ENCODE measurements at places on chromosomes 6 and 20.

DNA sequence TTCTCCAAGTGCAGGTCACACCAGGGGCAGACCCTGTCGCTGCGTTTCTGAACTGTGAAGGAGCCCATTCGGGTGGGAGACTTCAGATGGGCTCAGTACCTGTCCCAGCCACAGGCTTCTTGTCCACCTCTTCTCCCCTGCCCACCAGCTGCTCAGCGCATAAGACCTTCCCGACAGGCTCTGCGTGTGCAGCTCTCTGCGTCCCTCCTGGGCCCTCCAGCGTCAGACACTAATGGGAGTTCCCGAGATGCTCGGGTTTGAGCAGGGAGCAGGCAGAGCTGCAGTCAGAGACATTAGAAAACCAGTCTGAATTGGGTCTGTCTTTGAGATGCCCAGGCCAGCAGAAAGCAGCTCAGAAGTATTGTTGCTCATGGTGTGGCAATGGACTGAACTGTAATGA, 50.4 kb downstream of the TCP11 start:
- DNase-seq: no peak

- DNase-seq: no peak
Observed at GRCh38 chr6:3209114-3210023, 18.1 kb downstream of the TUBB2B start.

DNA sequence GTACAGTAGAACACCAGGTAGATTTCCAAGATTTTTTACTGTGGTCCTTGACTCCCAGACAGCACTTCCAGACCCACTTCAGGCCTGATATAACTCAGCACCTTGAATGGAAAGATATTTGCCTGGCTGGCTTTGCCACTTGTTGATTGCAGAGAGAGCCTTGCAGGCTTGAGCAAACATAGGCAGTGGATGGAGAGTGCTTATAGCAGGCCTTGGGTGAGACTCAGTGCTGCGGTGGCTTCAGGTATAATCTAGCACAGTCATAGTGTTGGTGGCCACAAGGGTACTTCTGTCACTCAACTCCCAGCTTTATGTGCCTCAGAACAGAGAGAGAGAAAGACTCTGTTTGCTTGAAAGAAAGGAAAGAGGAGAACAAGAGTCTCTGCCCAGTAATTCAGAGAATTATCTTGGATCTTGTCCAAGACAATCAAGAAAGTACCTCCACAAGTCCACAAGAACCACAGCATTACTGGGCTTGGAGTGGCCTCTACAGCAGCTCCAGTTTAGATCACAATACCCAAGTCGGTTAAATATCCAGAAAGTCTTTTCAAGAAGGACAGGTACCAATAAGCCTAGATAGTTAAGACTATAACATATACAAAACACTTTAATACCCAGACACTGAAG, 70.5 kb upstream of the FKBP1C start:
- no peak for DNase-seq

DNA sequence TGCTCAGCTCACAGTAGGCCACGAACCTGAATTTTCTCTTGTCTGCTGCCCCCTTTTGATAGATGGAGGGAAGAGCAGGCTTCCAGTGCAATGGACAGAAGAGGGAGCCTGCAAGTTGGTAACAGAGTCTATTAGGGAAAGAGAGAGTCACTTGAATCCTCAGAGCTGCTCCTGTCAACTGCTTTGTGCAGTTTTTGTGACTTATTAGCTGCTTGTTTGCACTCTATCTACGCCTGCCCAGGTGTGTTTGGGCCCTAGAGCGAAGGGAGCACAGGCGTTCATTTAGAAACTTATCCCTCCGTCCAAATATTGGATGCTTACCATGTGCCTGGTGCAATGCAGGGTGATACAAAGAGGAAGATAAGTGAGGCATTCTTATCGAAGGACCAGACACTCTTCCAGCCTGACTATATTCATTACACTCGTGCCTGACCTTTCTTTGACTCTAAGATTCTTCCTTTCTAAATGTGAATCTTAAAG, 11.6 kb upstream of the SLC2A12 start:
- DNase-seq: no peak

GRCh38 chr20:54209216-54209813, 1.4 kb downstream of the PFDN4 start:
- DNase-seq: no peak
